ENCODE measurements at places on chromosomes 5 and 9. TPM values are rescaled to one million over a fixed set of nuclear protein-coding genes. Genes with fewer than 3 reads are reported as not detected.
A peak's percentile ranks its signal among the peaks of the same experiment; 100 is the strongest.

DNA sequence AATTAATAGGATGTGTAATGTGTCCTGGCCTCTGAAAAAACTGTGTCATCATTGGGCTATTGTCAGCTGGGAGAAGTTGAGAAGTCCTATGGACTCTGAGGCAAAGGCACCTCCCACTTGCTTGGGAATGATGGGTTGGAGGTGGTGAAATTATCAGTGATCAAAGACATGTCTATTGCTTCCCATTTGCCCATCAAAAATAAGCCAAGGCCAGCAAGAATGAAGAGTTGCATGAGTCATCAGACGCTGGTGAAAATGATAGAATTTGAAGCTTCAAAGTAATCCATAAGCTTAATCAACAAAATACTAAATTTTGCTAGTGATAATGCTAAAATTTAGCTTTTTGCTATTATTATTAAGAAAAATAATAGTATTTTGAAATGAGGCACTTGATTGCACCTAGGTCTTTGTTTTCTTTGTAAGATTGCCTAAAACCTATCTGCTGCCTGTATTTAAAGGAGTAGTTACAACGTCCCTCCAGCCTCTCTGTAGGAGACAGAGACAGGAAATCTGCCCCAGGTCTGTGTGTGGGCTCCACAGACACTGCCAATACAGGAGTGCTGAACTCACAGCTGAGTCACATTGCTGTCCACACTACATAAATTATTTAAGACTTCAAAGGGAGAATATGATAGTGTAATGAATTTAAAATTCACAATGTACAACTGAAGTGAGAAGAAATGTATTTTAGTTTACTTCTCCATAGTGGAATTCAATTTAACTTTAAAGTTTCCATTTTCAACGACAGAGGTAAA is 48.4 kb upstream of the APC start:
- DNase-seq, result no peak

DNA sequence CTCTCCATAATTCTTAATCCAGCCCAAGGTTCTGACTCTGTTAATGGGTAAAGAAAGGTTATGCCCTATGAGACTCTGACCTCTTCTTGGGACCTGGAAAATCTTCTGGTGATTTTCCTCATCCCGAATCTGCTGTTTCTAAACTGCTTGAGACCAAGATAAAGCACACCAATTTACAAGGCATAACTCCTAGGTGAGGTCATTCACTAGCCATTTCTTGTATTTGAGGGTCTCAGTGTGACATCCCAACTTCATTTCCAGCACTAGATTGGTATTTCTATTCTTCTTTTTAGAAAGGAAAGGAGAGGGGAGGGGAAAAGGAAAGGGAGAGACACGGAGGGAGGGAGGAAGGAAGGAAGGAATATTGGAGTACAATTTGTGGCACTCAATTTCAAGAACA is 51.6 kb downstream of the SLC1A1 start:
- DNase-seq, result no peak

GRCh38 chr9:68515326-68516017 is 25.2 kb downstream of the TMEM252 start:
- DNase-seq, result no peak

DNA sequence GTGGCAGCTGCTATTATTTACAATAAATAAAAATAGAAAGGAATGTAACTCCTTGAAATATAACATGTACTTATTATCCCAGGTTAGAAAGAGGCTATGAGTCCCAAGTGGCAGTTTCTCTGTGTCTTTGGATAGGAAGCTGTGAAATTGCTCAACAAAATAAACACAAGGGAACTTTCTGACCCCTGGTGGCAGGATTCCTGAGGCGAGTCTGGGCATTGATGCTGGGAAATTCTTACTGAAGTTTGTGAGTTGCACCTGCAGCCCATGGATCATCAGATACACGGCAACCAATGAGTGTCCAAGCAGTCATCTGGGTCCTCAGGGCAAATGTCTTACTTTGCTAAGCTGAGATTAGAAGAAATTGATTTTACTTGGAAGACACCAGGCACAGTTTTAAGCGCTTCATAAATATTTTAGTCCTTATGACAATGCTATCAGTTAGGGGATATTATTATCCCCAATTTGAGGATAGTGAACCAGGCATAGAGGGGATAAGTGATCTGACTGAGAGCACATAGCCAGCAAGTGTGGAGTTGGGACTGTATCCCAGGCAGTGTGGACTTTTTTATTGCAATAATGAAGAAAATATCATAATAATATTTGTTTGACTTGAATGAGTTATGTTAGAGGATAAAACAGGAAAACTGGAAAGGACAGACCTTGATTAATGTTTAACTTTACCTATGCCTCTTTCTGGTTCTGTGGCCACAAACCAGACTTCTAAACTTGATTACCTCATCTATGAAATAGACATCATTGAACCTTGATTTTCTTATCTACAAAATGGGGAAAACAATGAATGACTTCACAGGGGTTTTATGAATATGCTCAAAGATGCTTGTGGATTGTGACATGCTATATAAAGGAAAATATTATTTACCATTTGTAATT is 265.5 kb upstream of the ADAMTSL1 start:
- DNase-seq, result peak; percentile 25

GRCh38 chr9:89807101-89807395 is 202.2 kb downstream of the GADD45G start:
- no peak for DNase-seq

GRCh38 chr9:116190637-116191396 is 37.2 kb downstream of the PAPPA start:
- no peak for DNase-seq

- DNase-seq, result peak; percentile 75
These were observed 597.9 kb upstream of the SGCD start for GRCh38 chr5:155728857-155729683.

DNA sequence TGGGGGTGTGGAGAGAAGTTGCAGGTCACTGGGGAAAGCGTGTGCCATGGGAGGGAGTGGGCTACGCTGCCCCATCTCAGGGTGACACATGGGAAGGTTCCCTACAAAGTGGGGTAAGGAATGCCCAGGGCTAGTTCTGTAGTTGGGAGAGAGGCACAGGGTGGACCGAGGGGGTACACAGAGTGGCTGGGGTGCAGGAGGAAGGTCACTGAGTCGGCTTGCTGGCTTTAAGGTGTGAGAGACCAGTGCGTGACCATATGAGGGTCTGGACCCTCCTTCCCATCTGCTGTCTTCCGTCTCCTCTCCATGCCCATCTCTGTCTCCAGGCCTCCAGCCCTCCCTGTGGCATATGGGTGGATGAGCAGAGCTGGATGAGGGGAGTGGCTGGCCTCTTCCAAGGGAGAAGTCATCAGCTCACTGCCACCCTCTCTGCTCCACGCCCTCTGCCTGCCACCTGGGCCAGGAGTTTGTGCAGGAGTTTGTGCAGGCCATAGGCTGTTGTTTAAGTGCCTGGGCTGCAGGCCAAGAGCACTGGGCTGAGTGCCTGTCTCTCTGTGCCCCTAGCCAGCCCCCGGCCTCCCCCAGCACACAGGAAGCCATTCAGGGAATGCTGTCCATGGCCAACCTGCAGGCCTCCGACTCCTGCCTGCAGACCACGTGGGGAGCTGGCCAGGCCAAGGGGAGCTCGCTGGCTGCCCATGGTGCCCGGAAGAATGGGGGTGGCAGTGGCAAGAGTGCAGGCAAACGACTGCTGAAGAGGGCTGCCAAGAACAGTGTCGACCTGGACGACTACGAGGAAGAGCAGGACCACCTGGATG is 96.8 kb downstream of the PHF2 start:
- DNase-seq, result peak; percentile 87

DNA sequence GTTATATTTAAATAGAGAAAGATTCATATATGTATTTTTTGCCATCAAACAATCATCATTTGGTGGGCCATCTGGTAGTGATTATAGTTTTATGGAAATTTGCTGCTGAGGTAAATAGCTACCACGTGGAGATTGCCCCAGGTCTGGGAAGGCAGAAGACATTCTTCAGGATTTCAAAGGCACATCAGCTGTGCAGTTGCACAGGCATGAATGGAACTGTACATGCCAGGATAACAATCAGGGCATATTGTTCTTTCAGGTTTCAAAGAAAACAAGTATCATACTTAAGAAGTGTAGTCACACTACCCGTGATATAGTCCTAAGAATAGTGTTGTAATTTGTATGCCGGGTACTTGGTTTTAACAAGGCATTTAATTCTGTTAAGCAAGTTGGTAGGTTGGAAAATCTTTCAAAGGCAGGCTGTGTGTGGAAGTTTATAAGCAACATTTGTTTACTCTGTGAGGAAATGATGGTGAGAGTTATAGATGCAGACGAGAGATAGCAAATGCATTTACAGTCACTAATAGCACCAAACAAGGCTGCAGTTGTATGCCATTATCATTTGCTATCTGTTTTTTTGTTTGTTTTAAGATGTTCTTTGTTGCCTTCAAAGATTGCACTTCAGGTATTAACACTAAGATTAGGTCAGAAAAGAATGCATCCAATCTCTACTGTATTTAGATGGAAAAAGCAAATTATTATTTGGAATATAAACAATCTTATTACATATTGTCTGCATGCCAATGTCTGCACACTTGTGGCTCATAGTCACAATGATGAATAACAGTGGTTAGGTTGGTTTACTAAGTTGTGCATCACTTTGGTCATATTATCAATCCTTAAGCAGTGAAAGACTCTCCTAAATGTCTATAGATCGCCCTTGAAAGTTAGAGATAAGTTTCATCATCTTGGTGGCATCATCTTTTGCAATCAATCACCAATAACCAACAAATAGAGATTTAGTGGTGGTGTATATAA is 55.3 kb downstream of the RPS23 start:
- no peak for DNase-seq

- DNase-seq, result no peak
These were observed 2.7 kb upstream of the PURA start for GRCh38 chr5:140111011-140111858.

DNA sequence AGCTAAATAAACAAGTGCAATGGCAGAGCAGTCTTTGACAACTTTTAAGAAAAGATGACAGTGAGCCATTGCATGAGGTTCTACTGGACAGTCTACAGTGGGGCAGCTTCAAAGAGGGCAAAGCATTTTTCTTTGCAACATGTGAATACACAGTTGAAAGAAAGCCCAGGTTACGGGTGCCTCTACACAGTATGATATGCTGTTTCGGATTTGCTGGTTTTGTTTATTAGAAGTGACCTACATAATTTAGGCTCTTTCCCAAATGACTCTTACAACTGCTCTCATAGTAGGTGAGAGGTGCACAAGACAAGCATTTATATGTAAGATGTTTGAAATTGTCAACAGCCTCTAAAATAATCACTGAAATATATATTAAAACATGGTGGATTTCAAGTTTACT is 62.4 kb downstream of the MEF2C start:
- no peak for DNase-seq

DNA sequence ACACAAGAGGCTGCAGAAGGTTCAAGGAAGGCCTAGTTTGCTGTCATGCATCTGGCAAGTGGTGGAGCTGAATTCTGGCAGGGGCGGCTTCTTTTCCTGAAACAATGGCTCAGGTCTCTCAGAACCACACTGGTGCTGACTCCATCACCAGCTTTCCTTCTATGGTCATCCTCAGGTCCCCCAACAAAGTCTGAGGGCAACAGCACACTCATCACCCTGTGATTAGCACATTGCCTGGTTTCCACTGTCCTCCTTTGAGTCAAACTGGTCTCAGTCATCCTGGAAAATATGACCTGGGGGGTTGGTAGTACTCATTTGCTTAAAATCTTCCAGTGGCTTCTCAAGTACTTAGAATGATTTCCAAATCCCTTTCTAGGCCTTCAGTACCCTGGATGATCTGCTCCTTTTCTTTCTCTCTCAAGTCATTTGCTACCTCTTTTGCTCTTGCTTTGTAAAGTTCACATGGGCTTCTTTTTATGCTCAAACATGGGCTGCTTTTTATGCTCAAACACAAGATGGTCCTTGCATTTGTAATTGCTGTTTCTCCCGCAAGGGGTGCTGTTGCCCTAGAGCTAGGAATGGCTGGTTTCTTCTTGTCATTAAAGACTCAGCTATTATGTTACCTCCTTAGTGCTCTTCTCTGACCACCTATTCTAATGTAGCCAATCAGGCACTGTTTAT is 144.9 kb downstream of the ALDH1A1 start:
- DNase-seq, result no peak

DNA sequence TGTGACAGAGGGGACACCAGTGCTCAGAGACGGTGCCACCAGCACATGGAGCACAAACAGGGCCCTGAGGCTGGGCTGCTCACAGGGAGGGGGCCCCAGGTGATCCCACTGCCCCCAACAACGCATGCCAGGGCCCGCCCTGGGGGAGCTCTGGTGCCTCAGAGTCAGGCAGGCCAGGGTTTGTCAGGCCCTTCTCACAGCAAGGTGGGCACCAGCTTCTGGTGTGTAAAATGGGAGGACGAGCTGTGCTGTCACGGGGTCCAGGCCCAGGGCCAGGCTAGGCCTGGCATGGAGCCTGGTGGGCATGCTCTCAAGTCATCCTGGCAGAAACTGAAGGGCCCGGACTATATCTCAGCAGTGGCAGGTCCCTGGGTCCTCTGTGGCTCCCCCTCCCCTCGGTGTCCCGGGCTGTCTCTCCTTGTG is 34.5 kb downstream of the PRRT1B start:
- DNase-seq, result peak; percentile 82

- DNase-seq, result no peak
These were observed 82.0 kb upstream of the FSTL4 start for GRCh38 chr5:133694181-133694831.

DNA sequence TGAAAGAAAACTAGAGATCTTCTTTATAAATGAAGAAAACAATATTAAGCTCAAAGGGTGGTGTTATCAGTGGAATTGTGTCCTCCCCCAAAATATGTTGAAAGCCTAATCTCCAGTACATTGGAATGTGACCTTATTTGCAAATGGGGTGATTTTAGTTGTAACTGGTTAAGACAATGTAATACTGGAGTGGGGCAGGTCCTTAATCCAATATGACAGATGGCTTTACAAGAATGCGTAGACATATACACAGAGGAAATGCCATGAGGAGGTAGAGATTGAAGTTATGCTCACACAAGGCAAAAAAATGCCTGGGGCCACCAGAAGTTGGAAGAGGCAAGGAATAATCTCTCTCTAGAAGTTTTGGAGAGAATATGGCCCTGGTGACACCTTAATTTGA is 13.7 kb upstream of the TRIM32 start:
- DNase-seq, result no peak

DNA sequence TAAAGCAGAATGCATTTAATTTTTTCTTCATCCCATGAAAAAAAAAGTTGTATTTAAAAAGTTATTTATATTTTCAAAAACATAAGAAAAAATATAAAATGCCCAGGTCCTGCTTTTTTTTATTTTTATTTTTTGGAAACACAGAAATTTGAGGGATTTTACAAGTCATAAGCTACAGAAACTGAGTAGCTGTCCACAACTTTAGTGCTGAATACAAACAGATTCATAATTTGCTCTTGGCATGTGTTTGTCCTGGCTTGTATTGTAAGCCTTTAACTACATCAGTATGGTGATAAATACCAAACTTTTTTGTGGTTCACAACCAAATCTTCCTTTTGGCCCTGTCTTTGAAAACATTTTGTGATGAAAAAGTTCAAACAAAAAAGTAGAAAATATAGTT is 7.5 kb upstream of the PLCXD3 start:
- DNase-seq, result no peak

The HNRNPH1 gene
- total RNA-seq, result 230 TPM

The GDNF gene
- 0.20 TPM for total RNA-seq

The SEMA5A gene
- total RNA-seq, result 25.3 TPM

The FAT2 gene
- not detected for total RNA-seq

The JAKMIP2 gene
- total RNA-seq, result 0.50 TPM

The AFAP1L1 gene
- total RNA-seq, result 48.9 TPM

All from left ventricle myocardium superior (tissue), 1 donor.